ENCODE measurements at places on chromosomes 4 and X.

DNA sequence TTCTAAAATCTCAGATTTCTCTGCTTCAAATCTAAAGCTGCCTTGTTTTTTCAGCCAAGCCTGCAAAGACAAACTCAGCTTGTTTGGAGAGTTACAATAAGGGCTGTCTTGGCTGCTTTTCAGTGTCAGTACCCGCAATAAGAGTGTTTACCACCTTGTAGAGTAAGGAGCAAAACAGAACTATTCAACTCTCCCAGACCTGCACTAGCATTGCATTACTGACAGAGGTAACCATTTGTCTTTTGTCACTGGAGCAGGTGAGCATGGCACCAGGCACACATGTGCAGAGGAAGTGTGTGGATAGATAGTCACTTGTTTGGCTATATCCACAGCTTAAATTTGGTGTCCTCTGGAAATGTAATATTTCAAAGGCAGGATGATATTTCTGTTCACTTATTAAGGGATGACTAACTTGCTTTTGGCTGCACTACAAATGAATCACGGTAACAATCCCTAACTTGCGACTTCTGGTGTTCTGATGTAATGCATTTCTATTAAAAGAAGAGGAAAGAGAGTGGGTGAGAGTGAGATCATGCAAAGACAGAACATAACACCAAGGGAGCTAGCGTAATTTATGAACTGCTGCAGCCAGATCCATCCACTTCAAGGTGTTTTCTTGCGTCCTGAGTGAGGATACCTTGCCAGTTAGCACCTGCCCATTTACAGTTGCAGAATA lies 38.6 kb downstream of the PTCHD1 start:
- no peak for DNase-seq

DNA sequence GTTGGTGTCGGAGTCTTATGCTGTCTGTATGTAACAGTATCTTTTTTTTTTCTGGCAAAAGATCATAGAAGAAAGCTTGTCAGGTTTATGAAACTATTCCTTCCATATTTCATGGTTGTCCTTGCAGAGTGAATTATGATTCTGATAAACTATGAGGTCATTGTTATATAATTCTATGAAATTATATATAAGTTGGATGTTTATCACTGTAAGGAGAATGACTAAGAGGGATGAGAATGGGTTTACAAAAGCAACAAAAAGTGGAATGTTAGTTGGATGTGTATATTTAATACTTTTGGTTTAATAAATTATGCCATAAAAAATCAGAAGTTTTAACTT lies 43.1 kb downstream of the RAPGEF2 start:
- DNase-seq = no peak

DNA sequence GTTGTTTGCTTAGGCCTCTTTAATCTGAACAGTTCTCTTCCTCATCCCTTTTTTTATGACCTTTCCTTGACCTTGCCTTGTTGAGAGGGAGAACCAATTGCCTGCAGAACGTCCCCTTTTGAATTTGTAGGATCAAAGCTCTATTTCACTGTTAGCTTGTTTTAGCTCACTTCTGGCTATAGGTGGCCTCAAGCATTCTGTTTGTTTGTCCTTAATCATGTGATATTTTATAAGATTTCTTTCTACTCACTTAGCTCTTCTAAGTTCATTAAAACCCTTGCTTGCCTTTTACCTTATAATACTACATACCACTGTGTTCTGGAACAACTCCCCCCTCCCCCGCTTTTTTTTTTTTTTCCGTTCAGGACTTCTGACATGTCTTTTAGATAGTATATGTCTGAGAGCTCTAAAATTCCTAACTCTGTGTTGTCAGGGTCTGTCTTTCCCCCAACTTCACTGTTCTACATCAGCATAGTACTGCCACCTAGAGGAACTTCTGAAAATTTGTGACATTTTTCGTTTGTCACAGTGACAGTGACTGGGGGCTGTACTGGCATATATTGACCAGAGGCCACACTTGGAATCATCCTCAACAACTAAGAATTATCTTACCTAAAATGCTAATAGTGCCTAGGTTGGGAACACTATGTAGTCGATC lies 128.5 kb downstream of the LARP7 start:
- no peak for DNase-seq

DNA sequence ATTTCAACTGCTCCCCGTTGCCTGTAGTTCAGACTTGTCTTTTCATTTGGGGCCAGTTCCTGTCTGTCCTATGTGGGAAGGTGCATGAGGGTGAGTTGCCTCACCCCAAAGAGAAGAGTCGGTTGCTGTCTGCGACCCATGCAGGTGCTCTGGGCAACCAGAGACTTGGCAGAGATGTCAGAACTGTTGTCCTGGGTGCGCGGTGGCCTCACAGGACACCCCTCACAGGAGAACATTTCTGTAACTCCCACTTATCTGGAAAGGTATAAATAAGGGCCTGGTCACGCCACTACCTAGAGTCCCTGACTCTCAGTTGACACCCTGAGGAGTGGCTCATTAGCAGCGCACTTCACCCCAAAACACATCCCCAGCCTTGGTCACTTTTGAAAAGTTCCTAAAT lies 9.7 kb upstream of the NAT8L start:
- no peak for DNase-seq

GRCh38 chrX:147183161-147183560 lies 368.6 kb upstream of the CXorf51A start:
- DNase-seq = no peak

- DNase-seq = no peak
These were observed 67.6 kb upstream of the DCLK2 start for GRCh38 chr4:150010525-150011126.

GRCh38 chrX:118143578-118143977 lies 27.0 kb upstream of the KLHL13 start:
- no peak for DNase-seq

Data from activated CD4-positive, alpha-beta T cell treated with anti-CD3 and anti-CD28 coated beads for 1 hour (primary cell).